ENCODE measurements at places on chromosomes 2 and 18.

DNA sequence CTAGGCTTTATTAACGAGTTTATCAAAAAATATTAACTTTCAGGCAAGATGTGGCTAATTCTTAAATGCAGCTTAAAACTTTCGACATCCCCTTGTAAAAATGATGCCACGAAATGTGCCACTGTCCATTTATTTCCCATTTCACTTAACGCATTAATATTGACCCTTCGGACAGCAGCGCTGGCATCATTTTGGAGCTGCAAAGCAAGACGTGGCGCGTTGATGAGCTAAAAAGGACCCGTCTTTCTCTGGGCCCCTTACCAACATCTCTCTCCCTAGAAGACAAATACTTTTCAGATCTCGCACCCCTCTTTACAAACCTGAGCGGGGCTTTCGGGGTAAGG lies 367.9 kb downstream of the MTX2 start:
- H3K4me3 ChIP-seq: peak overlapping the region; percentile 65
- peaks cover 12% of the 10 kb centered on the region for H3K4me1 ChIP-seq
- H3K27ac ChIP-seq: no peak overlapping the region
- DNase-seq: no peak

GRCh38 chr2:71891155-71891554 lies 256.5 kb downstream of the CYP26B1 start:
- no peak overlapping the region for H3K4me3 ChIP-seq
- H3K27ac ChIP-seq: no peak overlapping the region
- H3K4me1 ChIP-seq: no peaks in the 10 kb centered on the region
- H3K36me3 ChIP-seq: no peaks in the 10 kb centered on the region

- H3K27me3 ChIP-seq: no peaks in the 10 kb centered on the region
- H3K4me3 ChIP-seq: no peak overlapping the region
- DNase-seq: peak; percentile 55
- peaks cover 16% of the 10 kb centered on the region for H3K4me1 ChIP-seq
Observed at GRCh38 chr2:152588998-152589397, 128.3 kb downstream of the PRPF40A start.

- no peak overlapping the region for H3K27ac ChIP-seq
- DNase-seq: no peak
- H3K36me3 ChIP-seq: no peaks in the 10 kb centered on the region
- H3K27me3 ChIP-seq: no peaks in the 10 kb centered on the region
- H3K4me1 ChIP-seq: no peaks in the 10 kb centered on the region
- no peak overlapping the region for H3K4me3 ChIP-seq
Observed at GRCh38 chr18:30743033-30743432, 299.5 kb downstream of the DSC3 start.

DNA sequence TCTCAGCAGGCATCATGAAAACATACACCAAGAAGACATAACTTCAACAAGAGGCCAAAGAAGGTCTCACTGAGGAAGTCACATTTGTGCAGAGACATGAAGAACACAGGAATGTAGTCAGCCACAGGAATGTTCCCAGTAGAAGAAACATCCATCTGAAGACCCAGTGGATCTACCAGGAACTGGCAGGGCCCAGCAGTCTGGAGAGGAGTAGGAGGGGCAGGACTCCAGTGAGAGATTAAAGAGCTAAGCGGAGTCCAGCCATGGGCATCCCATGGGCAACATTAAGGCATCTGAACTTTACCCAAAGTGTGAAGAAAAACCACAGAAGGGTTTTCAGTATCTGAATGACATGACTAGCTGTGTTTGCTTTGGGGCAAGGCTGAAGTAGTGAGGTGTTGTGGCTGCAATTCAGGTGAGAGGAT lies 103.1 kb downstream of the UPP2 start:
- no peak for DNase-seq
- H3K4me3 ChIP-seq: no peak overlapping the region
- H3K27ac ChIP-seq: no peak overlapping the region
- no peaks in the 10 kb centered on the region for H3K36me3 ChIP-seq

- no peaks in the 10 kb centered on the region for H3K27me3 ChIP-seq
- H3K36me3 ChIP-seq: no peaks in the 10 kb centered on the region
- peak; percentile 57 for DNase-seq
- no peak overlapping the region for H3K27ac ChIP-seq
Observed at GRCh38 chr18:67266246-67267237, 250.0 kb downstream of the DSEL start.

DNA sequence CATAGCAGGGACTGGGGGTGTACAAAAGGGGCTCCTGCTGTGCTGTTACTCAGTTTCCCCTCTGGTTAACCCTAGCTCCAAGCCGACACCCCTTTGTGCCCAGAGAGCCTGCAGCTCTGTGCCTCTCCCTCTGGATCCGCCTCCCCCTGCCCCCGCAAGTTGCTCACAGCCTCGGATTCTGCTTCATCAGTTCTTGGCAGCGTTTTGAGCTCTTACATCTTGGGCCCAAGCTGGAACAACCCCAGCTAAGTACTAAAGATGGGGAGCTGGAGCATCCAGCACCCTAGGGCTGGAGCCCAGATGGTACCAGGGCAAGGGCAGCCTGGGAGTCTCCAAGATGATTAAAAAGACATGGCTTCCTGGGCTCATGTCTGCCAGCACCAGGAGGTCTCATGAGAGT lies 40.7 kb downstream of the POMC start:
- H3K36me3 ChIP-seq: no peaks in the 10 kb centered on the region
- no peak overlapping the region for H3K4me3 ChIP-seq
- no peak overlapping the region for H3K27ac ChIP-seq
- peaks cover 23% of the 10 kb centered on the region for H3K4me1 ChIP-seq
- DNase-seq: no peak

GRCh38 chr2:59182249-59182648 lies 941.1 kb upstream of the FANCL start:
- DNase-seq: peak; percentile 44
- H3K27ac ChIP-seq: no peak overlapping the region
- H3K4me3 ChIP-seq: no peak overlapping the region
- H3K27me3 ChIP-seq: no peaks in the 10 kb centered on the region
- H3K4me1 ChIP-seq: peaks cover 4% of the 10 kb centered on the region

DNA sequence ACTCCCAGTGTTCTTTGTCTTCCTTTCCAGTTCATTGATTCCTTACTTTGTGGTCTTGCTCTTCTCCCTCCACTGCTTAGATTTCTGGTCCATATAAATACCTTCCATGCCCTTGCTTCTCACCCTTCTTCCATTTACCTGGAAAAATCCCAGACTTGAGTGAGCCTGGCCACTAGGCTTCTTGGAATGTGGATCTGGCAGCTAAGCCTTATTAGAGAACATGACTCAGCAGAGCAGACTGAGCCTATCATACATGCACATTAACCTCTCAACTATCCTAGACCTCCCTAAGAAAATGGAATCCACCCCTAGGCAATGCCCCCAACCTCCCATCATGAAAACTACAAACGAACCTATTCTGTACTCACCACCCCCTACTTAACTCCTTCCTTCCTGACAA lies 127.7 kb downstream of the RHBDD1 start:
- no peaks in the 10 kb centered on the region for H3K4me1 ChIP-seq
- no peaks in the 10 kb centered on the region for H3K36me3 ChIP-seq
- DNase-seq: no peak
- H3K4me3 ChIP-seq: no peak overlapping the region

GRCh38 chr2:17614174-17614930 lies 73.9 kb downstream of the VSNL1 start:
- no peaks in the 10 kb centered on the region for H3K4me1 ChIP-seq
- no peak for DNase-seq
- peaks cover 1% of the 10 kb centered on the region for H3K27me3 ChIP-seq
- H3K27ac ChIP-seq: no peak overlapping the region

- H3K4me3 ChIP-seq: no peak overlapping the region
- no peaks in the 10 kb centered on the region for H3K36me3 ChIP-seq
- DNase-seq: no peak
- peaks cover 9% of the 10 kb centered on the region for H3K4me1 ChIP-seq
- H3K27me3 ChIP-seq: no peaks in the 10 kb centered on the region
- no peak overlapping the region for H3K27ac ChIP-seq
Observed at GRCh38 chr2:240704651-240705050, 13.0 kb downstream of the AQP12A start.

DNA sequence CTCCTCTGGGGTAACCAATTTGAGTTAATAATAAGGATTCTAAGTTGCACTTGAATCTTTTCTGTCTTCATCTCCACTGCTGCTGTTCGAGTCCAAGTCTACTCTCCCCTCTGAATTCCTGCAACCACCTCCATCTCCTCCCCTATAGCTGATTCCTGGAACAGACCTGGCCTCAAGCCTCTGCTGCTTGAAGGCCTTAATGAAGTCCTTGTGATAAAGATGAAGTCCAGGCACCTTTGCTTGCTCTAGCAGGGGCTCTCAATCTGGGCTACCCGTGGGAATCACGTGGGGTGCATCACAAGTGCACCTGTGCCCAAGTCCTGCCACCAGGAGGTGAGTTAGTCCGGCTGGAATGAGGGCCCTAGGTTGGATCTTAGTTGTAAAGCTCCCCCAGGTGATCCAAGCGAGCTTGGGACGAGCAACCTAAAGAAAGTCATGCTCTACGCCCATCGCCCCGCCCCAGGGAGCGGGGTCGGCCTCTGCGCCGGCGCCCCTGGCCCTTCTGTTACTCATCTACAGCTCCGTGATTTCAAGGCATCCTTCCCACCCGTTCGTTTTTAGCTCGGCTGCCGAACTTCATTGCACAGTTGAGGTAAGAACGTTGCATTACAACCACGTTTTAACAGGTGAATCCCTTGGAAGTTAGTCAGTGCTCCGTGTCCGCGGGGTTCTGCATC lies 905 bp upstream of the IAH1 start:
- peaks cover 2% of the 10 kb centered on the region for H3K36me3 ChIP-seq
- H3K4me3 ChIP-seq: peak overlapping the region; percentile 85
- no peak overlapping the region for H3K27ac ChIP-seq

- H3K36me3 ChIP-seq: no peaks in the 10 kb centered on the region
- H3K4me1 ChIP-seq: no peaks in the 10 kb centered on the region
- H3K27ac ChIP-seq: no peak overlapping the region
- DNase-seq: no peak
- H3K4me3 ChIP-seq: no peak overlapping the region
- no peaks in the 10 kb centered on the region for H3K27me3 ChIP-seq
Observed at GRCh38 chr2:203894262-203894661, 26.7 kb downstream of the CTLA4 start.

GRCh38 chr18:74292541-74292858 lies 737 bp upstream of the CYB5A start:
- H3K27ac ChIP-seq: peak overlapping the region; percentile 20
- H3K4me1 ChIP-seq: peaks cover 15% of the 10 kb centered on the region

GRCh38 chr2:64692401-64692800 lies 38.7 kb upstream of the SERTAD2 start:
- H3K27ac ChIP-seq: no peak overlapping the region
- no peaks in the 10 kb centered on the region for H3K27me3 ChIP-seq
- H3K36me3 ChIP-seq: no peaks in the 10 kb centered on the region
- DNase-seq: no peak
- H3K4me1 ChIP-seq: peaks cover 5% of the 10 kb centered on the region
- H3K4me3 ChIP-seq: no peak overlapping the region

DNA sequence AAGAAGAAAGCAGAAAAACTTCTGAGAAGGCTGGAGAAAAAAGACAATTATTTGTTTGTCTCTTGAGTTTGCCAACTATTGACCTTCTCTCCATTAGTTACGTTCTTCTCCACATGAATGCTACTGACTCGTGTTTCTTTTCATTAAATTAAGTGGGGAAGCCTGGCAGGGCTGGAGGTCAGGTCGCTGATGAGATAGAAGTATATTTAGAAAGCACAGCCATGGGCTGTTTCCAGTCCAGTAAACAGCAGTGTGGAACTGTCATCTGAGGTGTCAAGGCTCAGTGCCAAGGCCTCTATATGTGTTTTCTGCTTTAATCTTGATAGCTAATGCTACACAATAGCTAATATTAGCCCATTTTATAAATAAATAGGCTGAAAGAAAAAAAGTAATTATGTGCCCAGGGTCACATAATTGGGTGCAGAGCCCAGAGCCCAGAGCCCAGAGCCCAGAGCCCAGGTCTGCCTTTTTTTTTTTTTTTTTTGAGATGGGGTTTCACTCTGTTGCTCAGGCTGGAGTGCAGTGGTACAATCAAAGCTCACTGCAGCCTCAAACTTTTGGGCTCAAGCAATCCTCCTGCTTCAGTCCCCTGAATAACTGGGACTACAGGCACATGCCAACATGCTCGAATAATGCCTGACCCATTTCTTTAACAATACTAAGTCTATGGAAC lies 6.3 kb downstream of the MSGN1 start:
- no peak overlapping the region for H3K27ac ChIP-seq
- no peak overlapping the region for H3K4me3 ChIP-seq
- no peaks in the 10 kb centered on the region for H3K27me3 ChIP-seq
- H3K36me3 ChIP-seq: no peaks in the 10 kb centered on the region
- H3K4me1 ChIP-seq: peaks cover 1% of the 10 kb centered on the region

- H3K36me3 ChIP-seq: no peaks in the 10 kb centered on the region
- H3K4me1 ChIP-seq: no peaks in the 10 kb centered on the region
- no peak overlapping the region for H3K4me3 ChIP-seq
- H3K27ac ChIP-seq: no peak overlapping the region
- H3K27me3 ChIP-seq: no peaks in the 10 kb centered on the region
- no peak for DNase-seq
Observed at GRCh38 chr2:148375214-148375613, 269.3 kb upstream of the EPC2 start.

DNA sequence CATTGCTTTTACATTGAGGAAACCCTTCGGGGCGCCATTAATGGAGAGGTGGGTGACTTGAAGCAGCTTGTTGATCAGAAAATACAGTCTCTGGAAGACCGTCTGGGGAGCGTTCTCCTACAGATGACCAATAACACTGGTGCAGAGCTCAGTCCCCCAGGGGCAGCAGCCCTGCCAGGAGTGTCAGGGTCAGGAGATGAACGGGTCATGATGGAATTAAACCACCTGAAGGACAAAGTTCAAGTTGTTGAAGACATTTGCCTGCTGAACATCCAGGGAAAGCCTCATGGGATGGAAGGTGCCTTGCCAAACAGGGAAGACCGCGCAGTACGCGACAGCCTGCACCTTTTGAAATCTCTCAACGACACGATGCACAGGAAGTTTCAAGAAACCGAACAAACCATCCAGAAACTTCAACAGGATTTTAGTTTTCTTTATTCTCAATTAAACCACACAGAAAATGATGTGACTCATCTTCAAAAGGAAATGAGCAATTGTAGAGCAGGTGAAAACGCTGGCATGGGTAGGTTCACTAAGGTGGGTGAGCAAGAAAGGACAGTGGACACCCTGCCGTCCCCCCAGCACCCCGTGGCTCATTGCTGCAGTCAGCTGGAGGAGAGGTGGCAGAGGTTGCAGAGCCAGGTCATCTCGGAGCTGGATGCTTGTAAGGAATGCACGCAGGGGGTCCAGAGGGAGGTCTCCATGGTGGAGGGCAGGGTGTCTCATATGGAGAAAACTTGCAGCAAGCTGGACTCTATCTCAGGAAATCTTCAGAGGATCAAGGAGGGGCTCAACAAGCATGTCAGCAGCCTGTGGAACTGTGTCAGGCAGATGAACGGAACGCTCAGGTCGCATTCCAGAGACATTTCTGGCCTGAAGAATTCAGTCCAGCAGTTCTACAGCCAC lies 45.0 kb downstream of the EMILIN2 start:
- H3K4me1 ChIP-seq: peaks cover 5% of the 10 kb centered on the region
- no peaks in the 10 kb centered on the region for H3K36me3 ChIP-seq
- H3K4me3 ChIP-seq: no peak overlapping the region
- no peaks in the 10 kb centered on the region for H3K27me3 ChIP-seq
- DNase-seq: no peak

Data from common myeloid progenitor, CD34-positive (primary cell).